ENCODE measurements at places on chromosomes 2 and 18.

DNA sequence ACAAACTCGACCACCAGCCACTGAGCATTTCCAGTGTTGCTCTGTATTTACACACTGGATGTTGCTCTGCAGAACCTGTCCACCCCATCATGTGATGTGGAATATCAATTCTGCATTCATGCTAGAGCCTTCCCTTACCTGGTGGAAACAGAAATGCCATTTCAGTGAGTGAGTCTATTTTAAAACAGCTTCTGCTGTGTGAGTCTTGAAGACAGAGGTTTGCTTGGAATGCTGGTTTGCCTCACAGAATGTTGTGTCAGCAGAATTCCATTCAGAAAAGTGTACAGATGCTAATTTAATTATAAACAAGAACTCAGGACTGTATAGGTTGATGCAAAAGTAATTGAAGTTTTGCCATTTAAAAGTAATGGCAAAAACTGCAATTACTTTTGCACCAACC, 118.3 kb downstream of the MAP3K20 start:
- DNase-seq: no peak

DNA sequence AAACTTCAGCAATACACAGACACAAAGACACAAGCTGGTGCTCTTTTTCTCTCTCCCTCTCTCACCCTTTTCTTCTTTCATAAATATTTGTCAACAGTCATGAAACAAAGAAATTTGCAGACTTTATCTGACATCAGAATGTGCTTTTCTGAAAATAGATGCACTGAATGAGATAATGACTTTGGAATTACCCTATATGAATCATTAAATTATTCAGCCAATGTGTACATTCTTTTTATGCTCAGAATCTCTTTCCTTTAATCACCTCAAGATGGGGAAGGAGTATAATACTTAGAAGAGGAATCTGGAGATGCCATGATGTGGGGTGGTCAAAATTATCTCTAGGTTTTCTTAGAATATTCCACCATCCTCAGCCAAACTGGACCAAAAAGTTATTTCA, 289.9 kb downstream of the LRRTM1 start:
- no peak for DNase-seq

DNA sequence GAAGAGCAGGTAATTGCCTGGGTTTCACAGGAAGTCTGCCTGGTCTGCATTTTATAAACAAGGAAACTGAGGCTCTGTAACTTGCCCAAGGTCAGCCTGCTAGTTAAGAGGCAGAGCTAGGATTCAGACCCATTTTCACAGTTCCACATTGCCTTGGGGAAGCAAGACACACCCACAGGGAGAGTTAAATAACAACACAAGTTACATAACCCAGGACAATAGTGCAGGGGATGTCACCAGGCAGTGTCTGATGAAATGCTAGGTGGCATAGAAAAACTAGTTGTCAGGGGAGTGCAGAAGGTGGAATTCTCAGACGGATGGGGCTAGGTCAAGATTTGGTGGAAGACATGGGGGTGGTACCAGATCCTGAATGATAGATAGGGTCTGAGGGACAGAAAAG, 69.7 kb downstream of the PRKCE start:
- no peak for DNase-seq

- DNase-seq: no peak
Measured at GRCh38 chr2:45436456-45436855, 174.6 kb downstream of the SRBD1 start.

DNA sequence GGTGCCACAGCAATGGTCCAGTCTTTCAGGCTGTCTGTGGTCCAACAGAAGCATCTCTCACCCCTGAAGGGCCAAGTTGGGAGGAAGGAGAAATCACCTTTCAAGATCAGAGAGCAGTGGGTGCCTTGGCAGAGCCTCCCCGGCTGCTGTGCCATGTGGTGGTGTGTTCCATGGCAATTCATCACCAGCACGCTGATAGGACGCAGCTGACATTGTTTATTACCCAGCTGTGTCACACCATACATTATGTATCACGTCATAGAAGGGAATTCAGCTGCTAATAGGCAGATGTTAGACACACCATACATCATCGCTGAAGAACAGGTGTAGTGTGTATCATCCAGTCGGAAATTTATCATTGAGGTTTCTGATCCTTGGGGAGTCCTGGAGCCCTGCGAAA, 29.6 kb upstream of the RPL31 start:
- no peak for DNase-seq

- no peak for DNase-seq
Measured at GRCh38 chr2:21229302-21229701, 105.5 kb downstream of the TDRD15 start.

DNA sequence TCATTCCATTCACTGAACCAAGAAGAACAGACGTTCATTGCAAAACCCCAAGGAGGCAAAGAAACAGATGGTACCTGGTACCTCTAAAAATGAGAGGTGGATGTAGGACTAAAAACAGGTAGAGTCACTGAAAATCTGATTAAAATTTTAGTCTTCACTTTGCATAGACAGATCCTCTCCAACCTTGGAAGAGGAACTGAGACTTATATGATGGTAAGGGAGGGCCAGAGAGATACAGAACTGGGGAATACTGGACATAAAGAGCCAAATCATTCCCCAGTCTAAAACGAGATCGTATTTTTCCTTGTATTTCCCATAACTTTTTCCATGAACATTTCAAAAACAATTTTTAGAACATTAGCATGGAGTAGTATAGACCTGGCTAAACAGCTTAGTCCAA, 59.7 kb upstream of the SPOPL start:
- no peak for DNase-seq

DNA sequence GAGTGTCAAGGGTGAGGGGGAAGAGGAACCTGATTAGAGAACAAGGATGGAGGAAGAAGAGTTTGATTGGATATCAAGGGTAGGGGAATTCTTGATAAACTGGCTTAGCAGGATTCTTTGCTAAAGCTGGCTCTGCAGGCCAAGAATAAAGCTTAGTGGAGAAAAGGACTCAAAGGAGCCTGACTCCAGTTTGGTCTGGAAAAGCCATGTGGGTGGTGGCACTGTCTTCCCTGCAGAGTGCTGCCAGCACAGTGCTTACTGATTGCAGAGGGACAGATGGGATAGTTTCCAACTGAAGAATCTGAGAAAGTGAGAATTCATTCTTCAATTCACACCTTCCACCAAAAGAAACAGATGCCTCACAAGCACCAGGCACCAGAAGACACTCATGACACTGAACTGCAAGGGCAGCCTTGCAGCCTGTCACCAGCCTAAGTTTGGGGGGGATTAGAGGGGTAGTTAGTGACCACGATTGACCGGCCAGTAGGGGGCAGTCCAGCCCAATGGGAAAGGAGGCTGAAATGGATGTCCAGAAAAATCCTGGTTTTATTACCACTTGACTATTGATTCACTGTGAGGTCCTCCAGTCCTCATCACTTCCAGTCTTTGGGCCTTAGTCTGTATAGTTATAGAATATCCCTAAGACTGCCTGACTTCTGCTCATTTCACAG, 334.5 kb downstream of the SMAD2 start:
- DNase-seq: no peak

- no peak for DNase-seq
Measured at GRCh38 chr2:186962085-186962747, 113.2 kb upstream of the ZSWIM2 start.

DNA sequence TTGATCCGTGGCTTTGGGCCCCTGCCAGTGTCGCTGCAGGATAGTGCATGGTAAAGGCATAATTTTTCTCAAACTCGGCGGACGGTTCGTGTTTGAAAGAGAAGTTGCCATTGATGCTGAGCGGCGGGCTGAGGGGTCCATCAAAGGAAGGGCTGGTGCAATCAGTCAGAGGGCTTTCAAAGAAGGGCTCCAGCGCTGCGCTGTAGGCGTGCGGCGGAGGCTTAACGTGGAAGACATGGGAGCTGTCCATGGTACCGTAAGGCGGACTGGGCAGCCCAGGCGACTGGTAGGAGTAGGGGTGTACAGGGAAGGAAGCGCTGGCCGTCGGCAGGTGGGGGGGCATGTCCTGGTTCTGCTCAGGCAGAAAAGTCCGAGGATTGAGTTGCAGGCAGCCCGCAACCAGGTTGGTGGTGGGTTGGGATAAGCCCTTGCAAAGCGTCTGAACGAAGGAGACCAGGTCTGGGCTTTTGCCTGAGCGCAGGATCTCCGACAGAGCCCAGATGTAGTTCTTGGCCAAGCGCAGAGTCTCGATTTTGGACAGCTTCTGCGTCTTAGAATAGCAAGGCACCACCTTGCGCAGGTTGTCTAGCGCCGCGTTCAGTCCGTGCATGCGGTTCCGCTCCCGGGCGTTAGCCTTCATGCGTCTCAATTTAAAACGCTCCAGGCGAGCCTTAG, 2.3 kb downstream of the NEUROD1 start:
- peak; percentile 73 for DNase-seq

- no peak for DNase-seq
Measured at GRCh38 chr2:73111073-73112025, 1.4 kb downstream of the RAB11FIP5 start.

DNA sequence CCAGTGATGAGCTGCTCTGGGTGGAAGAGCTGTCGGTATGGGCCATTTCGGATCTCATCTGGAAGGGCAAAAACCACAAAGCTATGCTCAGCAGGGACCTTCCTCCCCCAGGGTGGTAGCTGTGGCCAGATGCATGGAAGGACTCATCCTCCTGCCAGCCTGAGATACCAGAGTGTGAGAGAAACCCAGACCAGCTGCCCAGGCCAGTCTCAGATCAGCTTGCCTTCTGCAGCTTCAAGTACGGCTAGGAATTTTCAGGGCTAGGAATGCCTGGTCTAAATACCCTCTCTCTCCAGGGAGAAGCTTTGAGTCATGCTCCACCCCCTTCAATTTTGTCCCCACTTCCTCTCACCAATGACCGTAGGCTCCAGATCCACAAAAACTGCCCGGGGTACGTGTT, 1.4 kb upstream of the TUBA4B start:
- no peak for DNase-seq

DNA sequence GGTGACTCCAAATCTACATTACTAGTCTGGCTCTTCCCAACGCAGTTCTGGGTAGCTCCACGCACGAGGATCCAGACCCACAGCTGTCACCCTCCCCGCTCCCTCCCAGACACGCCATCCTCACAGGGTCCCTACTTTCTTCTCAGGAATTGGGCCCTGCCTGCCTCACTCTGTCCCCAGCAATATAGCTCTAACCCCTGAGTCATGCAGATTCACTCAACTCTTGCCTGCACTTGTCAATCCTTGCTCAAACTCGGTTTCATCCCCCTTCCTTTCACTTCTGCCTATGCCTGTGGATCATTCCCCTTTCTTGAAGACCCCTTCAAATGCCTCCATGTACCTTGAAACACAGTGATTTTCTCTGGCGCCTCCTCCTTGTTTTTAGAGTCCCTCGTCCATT, 5.0 kb downstream of the ST8SIA5 start:
- no peak for DNase-seq

DNA sequence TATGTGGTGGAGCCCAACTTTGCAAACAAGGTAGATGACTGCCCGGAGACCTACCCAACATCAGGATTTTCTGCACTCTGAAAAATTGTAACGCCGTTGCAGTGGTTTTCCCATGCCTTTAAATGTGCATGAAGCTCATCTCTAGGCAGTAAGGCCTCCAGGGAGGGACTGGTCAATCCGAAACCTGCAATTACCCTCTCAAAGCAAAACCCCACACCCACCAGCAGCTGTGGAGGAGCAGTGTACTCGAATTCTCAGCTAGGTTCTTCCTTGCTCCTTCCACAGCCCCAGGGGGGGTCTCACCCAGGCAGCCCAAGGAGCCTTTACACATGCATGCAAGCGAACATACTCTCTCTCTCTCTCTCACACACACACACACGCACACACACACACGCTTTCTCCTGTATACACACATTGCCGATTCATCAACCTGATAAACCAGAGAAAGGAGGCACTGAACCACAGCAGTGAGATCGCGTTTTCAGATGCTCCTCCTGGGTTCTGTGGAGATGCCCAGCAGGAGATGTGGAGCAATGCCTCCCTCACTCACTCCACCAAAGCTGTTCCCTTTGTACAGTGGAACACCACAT, 109.2 kb downstream of the VIT start:
- no peak for DNase-seq

DNA sequence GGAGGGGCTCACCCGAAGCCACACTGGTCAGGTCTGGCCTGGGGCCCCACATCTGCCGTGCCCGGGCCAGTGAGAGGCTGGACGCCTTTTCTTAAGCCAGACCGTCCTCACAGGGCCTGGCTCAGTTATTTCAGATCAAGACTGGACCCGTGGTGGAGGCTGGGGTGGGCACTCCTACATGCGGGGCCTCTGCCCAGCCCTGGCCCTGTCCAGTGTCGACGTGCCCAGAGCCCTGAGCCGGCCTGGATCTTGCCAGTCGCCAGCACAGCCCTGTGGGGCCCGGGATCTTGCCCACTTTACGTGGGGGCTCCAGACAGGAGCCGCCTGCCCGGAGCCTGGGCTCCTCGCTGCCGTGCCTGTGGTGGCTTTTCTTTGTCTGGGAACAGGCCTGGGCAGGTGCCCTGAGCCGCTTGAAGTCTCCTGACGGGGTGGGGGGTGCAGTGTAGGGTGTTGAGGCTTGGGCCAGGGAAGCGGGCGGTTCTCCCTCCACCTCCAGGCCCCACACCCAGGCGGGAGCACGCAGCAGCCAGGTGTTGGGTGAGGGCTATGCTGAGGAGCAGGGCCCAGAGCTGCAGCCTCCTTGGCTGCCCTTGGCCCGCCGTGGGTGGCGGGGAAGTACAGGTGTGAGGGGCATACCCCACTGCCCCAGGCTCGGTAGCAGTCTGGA, 6.0 kb downstream of the GPC1 start:
- no peak for DNase-seq

DNA sequence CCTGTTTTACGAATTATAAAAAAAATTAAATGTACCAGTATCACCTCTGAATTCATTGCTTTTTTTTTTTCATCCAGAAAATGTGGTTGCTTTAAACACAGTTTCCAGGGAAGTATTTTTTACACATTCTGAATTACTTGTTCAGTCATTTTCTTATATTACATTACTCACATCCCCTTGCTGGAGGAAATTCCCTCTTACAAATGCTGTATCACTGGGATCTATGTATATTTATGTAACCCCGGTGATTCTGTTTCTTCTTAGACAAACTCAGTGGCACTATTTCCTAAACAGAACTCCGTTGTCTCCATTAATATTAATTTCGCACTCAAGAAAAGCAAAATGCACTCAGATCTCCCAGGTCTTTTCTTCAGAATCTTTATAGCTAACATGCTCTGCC, 1078.5 kb upstream of the ZEB2 start:
- DNase-seq: no peak

GRCh38 chr2:6325616-6326015, 540.1 kb downstream of the CMPK2 start:
- no peak for DNase-seq

GRCh38 chr18:36403896-36404820, 106.6 kb downstream of the FHOD3 start:
- no peak for DNase-seq

DNA sequence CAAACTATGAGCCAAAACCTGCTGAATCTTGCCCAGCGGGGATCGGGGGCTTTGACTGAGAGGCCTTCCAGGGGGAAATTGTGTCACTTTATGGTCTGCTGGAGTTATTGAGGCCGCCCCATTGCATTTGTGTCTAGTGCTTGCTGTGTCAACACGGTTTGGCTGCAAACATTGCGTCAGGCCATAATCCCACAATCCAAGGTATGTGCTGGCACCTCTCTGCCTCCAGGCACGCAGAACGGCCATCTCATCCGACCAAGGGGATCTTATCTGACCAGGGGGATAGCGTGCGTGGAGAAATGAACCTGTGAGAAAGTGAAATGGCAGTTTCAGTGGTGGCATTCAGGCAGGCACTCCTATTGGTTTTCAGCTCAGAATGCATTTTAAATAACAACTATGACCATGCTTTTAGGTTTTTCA, 18.1 kb upstream of the LYPD6B start:
- no peak for DNase-seq

GRCh38 chr2:226836548-226836885, 663 bp downstream of the RHBDD1 start:
- DNase-seq: no peak
